NCI-H524 (cell line): ENCODE measurements at places on chromosomes 16 and 17.

DNA sequence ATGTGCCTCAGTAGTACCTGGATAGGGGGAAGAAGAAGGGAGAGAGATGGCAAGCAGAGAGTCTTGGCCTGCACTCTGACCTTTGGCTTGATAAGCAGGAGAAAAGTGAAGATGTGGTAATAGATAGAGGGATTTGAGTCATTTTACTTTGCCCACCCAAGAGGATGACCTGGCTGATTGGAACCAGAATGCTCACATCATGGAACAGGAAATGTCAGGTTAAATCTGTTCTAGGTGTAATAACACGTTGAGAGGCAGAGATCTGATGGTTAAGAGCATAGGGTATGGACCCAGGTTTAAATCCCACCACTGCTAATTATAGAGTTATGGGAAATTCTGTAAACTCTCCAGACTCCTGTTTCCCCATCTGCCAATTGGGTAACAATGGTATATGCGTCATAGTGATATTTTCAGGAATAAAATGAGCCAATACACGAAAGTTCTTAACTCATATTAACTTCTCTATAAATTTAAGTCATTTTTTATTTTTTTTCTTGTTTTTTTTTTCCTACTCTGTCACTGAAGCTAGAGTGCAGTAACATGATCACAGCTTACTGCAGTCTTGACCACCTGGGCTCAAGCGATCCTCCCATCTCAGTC lies 8.1 kb upstream of the CCL18 start:
- DNase-seq = no peak

DNA sequence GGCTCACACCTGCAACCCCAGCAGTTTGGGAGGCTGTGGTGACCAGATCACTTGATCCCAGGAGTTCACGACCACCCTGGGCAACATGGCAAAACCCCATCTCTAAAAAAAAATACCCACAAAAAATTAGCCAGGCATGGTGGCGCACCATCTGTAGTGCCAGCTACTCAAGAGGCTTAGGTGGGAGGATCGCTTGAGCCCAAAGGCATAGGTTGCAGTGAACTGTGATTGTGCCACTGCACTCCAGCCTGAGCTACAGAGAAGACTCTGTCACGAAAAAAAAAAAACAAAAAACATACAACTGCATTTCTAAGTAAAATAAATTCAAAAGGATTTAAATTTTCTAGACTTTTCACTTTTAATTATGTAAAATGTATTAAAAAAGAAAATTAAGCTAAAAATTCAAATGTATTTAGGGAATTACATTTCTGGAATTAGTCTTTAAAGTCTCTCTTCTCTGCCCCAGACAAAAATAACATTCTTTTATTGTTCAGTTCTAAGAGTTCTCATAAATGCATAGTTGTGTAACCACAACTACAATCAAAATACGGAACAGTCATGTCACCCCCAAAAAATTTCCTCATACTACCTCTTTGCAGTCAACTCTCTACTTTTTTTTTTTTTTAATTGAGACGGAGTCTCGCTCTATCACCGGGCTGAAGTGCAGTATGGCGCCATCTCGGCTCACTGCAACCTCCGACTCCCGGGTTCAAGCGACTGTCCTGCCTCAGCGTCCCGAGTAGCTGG lies 14.1 kb downstream of the FAM222B start:
- peak; percentile 67 for DNase-seq

GRCh38 chr16:67013823-67014633 lies 14.9 kb upstream of the CBFB start:
- peak; percentile 59 for DNase-seq

DNA sequence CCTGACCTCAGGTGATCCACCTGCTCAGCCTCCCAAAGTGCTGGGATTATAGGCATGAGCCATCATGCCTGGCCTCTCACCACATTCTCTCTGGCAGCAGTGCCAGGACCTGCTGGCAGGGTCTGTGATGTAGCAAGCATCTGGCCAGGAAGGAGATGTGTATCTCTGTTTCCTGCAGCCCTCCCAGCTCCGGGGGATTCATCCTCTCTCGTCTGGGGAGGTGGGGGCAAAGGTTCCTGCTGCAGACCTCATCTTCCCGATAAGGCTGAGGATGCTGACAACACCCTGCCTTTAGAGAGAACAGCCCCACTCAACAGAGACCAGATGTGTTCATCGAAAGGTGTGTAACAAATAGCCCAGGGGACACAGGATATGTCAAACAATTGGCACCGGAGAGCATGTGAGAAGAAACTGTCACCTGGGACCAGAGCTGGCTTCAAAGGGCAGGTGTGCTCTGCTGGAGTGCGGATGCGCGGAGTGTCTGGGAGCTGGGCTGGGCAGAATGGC lies 54.8 kb upstream of the SEC14L1 start:
- DNase-seq = no peak

DNA sequence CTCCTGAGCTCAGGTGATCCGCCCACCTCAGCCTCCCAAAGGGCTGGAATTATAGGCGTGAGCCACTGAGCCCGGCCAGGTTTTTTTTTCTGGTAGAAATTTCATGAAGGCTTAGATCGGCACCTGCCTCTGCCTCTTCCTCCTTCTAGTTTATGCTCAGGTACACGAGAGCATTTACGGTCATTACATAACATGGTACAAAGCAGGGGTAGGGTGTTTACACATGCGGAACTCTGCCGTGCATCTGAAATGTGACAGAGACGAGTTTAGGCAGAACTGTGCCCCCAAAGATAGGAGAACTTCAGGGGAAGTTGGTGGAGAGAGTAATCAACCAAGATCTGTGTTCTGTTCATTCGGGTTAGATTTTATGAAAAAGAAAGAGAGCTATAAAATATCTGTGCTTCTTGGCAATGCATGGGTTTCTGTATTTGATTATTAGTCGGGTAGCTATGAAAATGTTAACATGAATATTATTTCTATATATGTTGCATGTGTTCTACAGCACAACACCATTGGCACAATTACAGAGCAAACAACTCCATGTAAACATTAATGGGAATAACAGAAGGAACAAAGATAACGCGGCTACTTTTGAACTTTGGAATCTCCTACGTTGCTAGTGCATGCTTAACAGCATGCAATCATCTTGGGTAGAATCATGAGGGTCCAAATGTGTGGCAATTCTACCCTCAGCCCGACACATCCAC lies 23.5 kb upstream of the MAP2K6 start:
- DNase-seq = no peak

GRCh38 chr16:85098565-85098964 lies 13.7 kb downstream of the CIBAR2 start:
- DNase-seq = no peak

DNA sequence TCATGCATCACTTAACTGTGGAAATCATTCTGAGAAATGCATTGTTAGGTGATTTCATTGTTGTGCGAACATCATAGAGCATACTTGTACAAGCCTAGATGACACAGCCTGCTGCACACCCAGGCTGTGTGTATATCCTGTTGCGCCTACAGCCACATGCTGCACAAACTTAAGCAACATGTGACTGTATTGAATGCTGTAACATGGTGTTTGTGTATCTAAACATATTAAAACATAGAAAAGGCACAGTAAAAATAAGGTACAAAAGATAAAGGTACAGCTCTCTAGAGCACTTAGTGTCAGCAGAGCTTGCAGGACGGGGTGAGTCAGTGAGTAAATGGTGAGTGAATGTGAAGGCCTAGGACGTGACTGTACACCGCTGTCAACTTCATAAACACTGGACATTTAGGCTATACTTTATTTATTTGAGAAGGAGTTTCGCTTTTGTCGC lies 11.9 kb downstream of the FOXK2 start:
- DNase-seq = no peak

GRCh38 chr17:81926451-81927151 lies 934 bp downstream of the MAFG start:
- no peak for DNase-seq

- peak; percentile 47 for DNase-seq
Observed at GRCh38 chr17:18184143-18185031, 759 bp downstream of the ALKBH5 start.

- DNase-seq = no peak
Observed at GRCh38 chr17:31114956-31115555, 20.3 kb downstream of the NF1 start.

DNA sequence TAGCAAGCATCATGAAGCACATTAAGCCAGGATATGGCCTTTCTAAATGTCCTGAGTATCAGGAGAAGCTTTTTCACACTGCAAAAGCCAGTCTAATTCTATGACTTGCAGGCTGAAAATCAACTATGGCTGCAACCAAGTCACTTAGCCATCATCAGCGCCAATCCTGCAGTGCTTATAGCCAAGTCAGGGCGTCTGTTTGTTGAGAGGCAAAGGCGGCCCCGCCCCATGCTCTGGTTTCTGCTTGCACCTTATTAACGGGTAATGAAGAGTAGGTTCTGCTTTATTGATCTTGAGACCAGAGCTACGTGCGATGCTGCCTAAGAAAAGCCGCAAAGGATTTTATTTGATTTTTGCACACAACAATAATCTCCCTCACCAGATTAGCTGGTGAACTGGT lies 88.4 kb downstream of the CDH13 start:
- peak; percentile 80 for DNase-seq

- DNase-seq = no peak
Observed at GRCh38 chr17:10574324-10574723, 24.9 kb upstream of the MYH2 start.

GRCh38 chr16:20844054-20844453 lies 37.7 kb downstream of the REXO5 start:
- no peak for DNase-seq

DNA sequence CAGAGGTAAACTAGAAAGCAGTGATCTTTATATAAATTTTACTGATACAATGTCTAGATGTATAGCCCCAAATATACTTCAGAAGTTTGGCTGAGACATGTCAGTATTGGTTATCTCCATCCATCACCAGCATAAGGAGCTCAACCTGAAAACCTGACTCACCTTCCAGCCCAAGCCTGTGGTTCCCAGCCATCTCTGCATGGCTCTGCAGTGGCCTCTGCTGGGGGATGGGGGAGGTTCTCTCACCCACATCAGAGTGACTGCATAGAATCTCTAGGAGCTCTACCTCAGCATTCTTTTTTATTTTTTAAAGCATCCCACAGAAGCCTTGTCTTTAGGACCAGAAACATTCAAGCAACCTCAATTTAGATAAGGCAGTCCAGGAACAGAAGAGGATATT lies 27.3 kb downstream of the USP7 start:
- DNase-seq = peak; percentile 52

- DNase-seq = no peak
Observed at GRCh38 chr17:40813804-40814203, 8.6 kb downstream of the KRT10 start.

GRCh38 chr17:48860034-48860433 lies 29.2 kb downstream of the CALCOCO2 start:
- no peak for DNase-seq

GRCh38 chr16:23465179-23465578 lies 12.2 kb upstream of the COG7 start:
- no peak for DNase-seq

DNA sequence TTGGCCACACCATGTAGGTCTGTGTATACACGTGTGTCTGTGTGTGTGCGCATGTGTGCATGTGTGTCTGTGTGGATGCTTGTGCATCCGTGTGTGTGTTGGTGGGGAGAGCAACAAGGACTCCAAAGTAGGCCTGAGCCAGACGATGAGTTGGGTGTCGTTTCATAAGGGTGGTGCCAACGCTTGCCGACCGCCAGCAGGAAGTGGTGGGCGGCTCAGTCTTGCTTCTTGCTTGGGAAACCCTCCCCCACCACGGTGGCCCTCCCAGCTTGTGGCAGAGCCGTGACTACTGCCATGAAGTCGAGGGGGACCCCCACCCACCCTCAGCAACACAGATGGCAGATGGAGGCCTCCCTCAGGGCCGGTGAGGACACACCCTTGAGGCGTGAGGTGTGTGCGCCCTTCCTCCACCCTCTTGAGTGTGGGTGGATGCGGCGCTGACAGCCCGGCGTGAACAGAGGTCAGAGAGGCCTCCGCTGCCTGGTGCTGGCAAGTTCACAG lies 17.5 kb downstream of the SBK1 start:
- no peak for DNase-seq

DNA sequence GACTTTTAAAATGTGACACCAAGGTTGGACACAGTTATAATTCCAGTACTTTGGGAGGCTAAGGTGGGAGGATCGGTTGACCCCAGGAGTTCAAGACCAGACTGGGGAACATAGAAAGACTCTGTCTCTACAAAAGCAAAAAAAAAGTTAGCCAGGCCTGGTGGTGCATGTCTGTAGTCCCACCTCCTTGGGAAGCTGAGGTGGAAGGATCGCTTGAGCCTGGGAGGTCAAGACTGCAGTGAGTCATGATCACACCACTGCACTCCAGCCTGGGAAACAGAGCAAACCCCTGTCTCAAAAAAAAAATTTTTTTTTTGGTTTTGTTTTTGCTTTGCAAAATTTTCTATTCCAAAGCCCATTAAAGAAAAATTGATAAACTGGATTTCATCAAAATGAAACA lies 281.4 kb downstream of the BCAS3 start:
- no peak for DNase-seq

- peak; percentile 79 for DNase-seq
Observed at GRCh38 chr17:4948166-4948930, at the start of gene PFN1. Gene PFN1 (minus strand): TSS chr17:4948530. CDS start chr17:4948394, 136 bp downstream.

- peak; percentile 84 for DNase-seq
Observed at GRCh38 chr17:18070861-18071340, 16.8 kb upstream of the DRG2 start.

DNA sequence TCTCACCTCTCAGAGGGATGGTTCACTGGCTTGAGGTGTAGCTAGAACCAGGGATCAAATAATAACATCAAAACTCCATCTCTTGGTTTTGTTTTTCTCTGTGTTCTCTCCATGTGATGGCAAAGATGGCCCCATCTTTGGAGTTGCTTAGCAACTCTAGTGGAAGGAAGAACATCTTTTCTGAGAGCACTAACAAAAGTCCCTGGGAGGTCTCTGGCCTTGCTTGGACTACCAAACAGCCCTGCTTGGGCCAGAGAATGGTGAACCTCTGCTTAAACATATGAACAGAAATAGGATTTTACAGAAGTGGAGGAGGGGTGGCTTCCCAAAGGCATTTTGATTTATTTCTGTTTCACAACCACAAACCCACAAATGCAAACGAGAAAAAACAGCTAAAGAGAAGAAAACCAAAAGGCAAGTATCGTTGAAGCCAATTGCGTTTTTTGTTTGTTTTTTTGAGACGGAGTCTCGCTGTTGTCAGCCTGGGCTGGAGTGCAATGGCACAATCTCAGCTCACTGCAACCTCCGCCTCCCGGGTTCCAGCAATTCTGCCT lies 13.2 kb downstream of the GABARAPL2 start:
- DNase-seq = no peak

DNA sequence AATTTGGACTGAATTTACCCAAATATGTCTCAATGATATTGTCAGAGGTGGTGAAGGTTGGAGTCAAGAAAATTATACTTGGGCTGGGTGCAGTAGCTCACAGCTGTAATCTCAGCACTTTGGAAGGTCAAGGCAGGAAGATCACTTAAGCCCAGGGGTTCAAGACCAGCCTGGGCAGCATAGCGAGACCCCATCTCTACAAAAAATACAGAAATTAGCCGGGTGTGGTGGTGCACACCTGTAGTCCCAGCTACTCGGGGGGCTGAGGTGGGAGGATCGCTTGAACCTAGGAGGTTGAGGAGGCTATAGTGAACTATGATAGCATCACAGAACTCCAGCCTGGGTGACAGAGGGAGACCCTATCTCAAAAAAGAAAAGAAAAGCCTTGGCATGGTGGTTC lies 40.9 kb downstream of the LAT start:
- no peak for DNase-seq
